Activated CD4-positive, alpha-beta T cell treated with anti-CD3 and anti-CD28 coated beads for 36 hours (primary cell): ENCODE measurements at places on chromosomes 5 and 9.

DNA sequence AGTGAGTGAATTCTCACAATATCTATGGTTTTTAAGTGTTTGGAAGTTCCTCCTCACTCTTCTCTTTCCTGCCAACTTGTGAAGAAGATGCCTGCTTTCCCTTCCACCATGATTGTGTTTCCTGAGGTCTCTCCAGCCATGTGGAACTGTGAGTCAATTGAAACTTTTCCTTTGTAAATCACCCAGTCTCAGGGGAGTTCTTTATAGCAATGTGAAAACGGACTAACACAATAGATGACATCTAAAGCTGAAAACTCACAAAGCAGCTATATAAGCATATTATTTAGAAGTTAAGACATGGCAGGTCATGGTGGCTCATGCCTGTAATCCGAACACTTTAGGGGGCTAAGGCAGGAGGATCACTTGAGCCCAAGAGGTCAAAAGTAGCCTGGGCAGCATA is 130.2 kb downstream of the ARRDC3 start:
- no peak for DNase-seq

DNA sequence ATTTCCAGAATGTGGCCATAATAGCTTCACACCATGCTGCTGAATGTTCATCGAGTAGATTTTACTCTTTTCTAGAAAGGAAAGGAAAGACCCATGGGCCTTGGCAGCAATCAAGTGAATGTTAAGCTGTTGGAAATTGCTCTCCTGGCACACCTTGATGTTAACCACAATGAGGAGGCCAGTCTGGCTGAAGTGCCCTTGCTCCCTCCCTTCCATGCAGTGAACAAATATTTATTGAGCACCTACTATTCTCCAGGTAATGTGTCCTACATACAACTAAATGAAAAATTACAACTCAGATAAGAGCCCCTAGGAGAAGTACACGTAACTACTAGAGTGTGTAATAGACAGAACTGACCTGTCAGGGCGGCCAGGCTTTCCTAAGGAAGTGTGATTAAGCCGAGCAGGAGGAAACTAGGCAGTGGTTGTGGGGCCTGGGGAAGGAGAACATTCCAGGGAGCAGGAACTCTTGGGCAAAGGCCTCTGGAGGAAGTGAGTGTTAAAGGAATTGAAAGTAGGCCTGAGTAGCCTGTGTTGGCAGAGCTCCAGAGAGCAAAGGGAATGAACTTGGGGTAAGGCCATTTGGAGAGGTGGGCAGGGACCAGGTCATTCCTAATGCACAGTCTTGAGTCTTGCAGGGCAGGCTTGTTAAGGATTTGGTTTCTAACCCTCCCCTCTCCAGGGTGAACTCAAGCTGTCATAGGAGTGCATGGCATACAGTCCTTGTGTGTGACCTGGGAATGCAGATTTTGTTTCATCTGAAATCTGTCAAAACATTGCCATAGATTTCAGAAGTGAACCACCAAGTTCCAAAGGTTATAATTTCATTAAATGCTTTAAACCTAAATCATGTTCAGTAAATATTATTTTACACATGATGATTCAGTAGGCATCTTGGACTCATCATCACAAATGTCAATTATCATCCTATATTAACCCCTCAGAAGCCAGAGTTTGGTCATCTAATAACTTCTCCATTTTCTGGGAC is 9.0 kb upstream of the ZSWIM6 start:
- DNase-seq, result no peak

- DNase-seq, result no peak
Measured at GRCh38 chr5:176181271-176181855, 56.9 kb upstream of the SIMC1 start.

DNA sequence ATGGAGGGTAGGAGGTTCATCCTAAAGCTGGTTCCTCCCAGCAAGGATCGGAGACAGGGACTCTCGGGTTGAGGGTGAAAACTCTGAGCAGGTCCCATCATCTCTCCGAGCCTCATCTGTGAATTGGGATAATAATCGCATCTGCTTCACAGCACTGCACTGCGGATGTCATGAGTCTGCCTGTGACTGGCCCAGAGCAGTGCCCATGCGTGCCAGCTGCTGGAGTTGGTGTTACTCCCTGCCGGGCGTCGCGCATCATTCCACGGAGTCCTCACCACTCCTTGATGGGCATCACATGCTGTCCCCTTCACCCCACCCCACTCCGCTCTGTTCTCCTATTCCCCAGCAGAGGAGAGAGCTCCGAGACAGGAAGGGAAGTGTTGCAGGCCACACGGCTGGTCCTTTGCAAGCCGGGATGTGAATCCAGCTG is 35.1 kb upstream of the ORM1 start:
- DNase-seq, result peak; percentile 2

DNA sequence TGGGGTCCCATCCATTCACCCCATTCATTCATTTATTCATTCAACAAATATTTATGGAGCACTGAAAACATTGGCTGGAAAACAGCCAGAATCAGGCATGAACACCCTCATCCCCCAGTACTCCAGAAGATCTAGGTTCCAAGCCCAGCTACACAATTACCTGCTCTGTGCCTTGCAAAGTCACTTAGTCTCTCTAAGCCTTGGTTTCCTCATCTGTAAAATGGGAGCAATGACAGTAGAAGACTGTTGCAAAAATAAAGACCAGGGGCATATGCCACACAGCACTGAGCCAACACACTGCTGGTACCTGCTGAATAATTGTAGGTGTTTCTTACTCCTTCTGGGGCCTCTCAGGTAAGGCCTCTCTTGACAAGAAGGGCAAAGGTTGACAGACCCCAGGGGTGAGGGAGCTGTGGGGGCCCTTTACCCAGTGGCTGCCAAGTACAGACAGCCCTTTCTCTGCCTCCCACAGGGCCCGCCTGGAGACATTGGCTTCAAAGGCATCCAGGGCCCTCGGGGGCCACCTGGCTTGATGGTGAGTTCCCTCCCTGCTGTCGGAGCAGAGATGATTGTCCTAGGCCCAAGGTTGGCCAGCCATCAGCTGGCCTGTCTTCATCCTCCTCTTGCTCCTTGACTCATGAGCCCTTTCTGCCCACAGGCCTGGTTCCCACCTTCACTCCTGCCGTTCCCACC is 22.6 kb upstream of the ORM1 start:
- no peak for DNase-seq

DNA sequence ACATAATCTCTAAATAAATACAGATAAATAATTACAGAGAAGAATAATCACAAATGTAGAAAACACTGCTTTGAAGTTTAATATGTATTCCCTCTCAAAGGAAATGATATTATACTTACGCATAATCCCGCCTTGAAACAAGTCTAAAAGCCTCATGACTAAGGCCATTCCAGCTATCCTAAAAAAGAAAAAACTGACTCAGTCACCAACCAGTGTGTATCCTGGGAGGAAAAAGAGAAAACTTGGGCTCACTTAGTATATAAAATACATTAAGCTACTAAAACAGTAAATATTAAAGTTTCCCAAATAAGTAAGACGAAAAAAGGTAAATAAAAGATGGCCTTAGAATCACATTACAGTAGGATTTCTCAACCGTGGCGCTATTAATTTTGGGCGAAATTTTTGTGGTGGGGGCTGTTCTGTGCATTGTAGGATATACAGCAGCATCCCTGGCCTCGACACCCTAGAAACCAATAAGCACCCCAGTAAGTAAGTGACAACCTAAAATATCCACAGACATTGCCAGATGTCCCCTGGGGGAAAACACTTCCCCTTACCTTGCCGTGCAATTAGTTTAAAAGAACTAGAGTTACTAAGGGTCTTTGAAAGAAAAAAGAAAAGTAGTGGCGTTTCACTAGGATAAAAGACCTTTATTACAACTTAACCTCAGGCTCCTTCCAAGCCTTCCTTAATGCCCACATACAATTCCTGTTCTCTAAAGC is 1.1 kb downstream of the HSPA9 start:
- DNase-seq, result no peak

GRCh38 chr9:75891771-75892215 is 1.3 kb downstream of the PCSK5 start:
- peak; percentile 44 for DNase-seq

DNA sequence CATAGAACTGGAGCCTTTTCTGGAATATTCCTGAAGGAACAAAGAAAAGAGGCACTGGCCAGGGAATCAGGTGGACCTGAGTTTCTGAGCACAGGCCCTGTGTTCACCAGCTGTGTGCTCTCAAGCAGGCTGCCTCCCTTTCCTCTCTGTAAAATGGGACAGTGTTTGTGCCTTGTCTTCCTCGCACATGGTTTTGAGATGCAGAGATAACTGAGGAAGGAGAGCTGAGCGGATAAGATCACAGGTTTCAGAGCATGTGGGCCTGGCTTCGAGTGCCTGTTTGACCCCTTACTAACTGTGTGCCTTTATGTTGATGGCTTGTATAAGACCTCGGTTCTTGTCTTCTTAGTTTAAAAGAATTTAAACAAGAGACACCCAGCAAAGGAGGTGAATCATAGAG is 46.2 kb upstream of the HAND1 start:
- DNase-seq, result no peak

- DNase-seq, result peak; percentile 80
Measured at GRCh38 chr9:136791516-136792276, 552 bp downstream of the TMEM141 start.

GRCh38 chr5:98962587-98962986 is 33.8 kb upstream of the CHD1 start:
- DNase-seq, result no peak

GRCh38 chr9:14775917-14776316 is 53.4 kb upstream of the CER1 start:
- no peak for DNase-seq

DNA sequence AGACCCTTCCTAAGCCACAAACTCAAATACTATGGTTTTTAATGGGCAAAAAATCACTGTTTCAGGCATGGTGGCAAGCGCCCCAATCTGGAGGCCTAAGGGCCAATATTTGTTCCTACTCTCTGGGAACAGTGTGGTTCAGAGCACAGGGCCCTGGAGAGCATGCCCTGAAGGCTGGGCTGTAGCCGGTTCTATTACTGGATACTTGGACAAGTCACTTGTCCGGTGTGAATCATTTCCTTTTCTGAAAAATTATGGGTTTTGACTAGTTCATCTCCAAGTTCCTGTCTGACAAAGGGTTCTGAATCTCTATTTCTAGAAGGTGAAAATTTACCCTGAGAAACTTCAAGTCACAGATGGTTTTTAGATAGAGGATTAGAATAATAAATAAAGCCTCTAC is 75.0 kb downstream of the OTULIN start:
- no peak for DNase-seq

DNA sequence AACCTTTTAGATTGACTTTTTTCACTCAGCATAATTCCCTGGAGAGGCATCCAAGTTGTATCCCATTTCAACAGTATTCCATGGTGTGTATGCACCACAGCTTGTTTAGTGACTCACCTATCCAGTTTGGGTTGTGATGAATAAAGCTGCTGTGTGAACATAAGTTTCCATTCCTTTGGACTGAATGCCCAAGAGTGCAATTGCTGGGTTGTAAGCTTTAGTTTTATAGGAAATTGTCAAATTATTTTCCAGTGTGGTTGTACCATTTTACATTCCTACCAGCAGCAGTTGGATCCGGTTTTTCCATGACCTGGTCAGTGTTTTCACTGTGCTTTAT is 60.9 kb upstream of the TMED7 start:
- no peak for DNase-seq

DNA sequence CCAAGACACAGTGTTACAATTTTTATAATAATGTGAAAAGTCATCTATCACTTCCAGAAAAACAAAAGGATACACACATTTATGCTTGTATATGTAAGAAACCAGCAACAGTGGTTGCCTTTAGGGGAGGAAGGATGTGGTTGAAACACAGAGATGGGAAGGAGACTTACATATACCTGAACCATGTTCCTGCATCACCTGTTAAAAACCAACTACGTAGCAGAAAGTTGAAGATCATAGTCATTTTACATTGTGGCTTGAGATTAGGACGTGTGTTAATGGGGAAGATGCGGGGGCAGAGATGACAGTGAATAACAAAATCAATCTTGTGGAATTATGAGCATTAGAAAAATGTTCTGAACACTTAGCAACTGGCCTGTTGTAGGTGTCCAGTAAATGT is 307.3 kb downstream of the MLLT3 start:
- peak; percentile 27 for DNase-seq

GRCh38 chr9:104304925-104305324 is 199.1 kb upstream of the OR13F1 start:
- no peak for DNase-seq

GRCh38 chr9:96478829-96479371 is 28.9 kb downstream of the HABP4 start:
- DNase-seq, result peak; percentile 59

GRCh38 chr5:169161022-169161680 is 139.8 kb downstream of the SLIT3 start:
- DNase-seq, result no peak

GRCh38 chr5:103463261-103463660 is 99.3 kb downstream of the NUDT12 start:
- no peak for DNase-seq

- DNase-seq, result no peak
Measured at GRCh38 chr5:10655972-10656830, 92.3 kb downstream of the ANKRD33B start.

- peak; percentile 56 for DNase-seq
Measured at GRCh38 chr9:32378993-32379729, 5.3 kb upstream of the ACO1 start.

DNA sequence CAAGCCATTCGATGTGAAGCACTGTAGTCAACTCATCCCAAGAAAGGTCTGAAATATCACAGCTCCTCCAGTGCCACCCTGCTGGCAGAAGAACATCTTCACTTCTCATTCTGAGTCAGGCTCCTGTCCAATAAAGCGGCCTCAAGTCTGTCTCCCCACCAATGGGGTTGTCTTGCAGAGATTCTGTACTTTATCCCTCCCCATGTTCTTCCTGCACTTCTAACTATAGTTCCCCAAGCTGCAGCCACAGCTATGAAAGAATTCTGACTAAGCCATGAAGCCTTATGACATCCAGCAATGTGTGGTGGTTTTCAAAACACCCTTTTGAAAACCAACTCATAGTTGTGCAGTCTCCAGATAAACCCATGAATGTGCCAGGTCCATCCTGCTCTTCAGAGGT is 6.8 kb downstream of the MACROH2A1 start:
- peak; percentile 38 for DNase-seq

DNA sequence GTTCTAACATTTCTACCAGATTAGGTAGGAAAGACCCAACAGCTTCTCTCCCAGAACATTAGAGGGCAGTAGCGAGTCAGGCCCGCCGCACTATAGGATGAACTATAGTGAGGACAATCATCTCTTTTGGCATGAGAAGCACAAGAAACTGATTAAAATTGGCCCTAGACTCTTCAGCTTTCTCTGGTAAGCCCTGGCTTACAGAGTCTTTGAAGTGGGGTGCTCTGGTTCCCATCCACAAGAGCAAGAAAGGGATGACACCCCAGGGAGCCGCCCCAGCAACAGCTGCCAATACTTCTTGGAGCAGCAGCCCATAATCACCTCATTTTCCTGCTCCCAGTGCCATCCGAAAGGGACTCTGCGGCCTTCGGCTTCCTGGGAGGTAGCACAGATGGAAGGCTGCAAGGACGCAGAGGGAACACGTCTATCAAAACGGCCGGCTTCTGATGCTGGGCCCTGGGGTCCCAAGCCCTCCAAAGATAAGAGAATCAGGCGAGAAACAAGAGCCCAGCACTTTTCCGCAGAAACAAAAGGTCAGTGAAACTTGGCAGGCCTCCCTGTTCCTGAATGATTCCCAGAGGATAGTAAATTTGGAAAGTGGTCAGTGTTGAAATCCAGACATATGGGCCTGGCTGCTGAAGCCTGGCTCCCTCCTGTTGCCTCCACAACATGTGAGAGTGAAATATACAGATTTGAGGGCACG is 69.3 kb downstream of the HSD17B3 start:
- peak; percentile 66 for DNase-seq

GRCh38 chr5:178469975-178470759 is 120.0 kb downstream of the COL23A1 start:
- DNase-seq, result no peak
